CD14-positive monocyte (primary cell): ENCODE measurements at places on chromosomes 13 and 19.

- DNase-seq, result no peak
These were observed 10.2 kb upstream of the DCUN1D2 start for GRCh38 chr13:113500530-113501265.

GRCh38 chr19:6821639-6822310, 49.3 kb downstream of the VAV1 start:
- DNase-seq, result no peak

GRCh38 chr19:46791944-46792343, 3.5 kb upstream of the SLC1A5 start:
- no peak for DNase-seq

GRCh38 chr19:16208064-16208759, 10.5 kb downstream of the AP1M1 start:
- DNase-seq, result no peak

- DNase-seq, result peak; percentile 49
These were observed 9.6 kb downstream of the GIPR start for GRCh38 chr19:45677351-45678230.

GRCh38 chr19:39003188-39003587, 27.6 kb upstream of the FBXO17 start:
- DNase-seq, result no peak

DNA sequence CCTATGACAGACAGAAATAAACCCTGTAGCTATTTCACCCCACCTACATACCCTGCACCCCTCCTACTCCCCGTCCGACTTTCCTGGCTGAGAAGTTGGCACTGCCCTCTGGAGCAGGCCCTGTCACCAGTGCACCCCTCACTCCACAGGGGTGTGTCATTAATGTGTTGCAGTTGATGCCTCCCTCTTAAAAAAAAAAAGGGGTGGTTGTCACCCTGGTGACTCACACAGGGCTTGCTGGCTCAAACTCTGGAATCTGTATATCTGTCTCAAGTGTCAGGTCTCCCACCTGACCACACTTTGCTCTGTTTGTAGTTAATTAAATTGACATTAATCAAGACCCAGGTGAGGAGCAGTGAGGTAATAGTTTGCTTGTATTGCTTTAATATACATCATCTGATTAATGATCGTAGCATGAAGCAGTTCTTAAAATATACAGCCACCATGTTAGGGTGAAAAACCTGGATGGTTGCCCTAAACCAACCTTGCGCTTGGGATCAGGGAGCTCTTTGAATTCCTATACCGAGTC, 2.0 kb upstream of the GATAD2A start:
- DNase-seq, result peak; percentile 91

- no peak for DNase-seq
These were observed 90.1 kb upstream of the C1QTNF9B start for GRCh38 chr13:23987331-23987894.

DNA sequence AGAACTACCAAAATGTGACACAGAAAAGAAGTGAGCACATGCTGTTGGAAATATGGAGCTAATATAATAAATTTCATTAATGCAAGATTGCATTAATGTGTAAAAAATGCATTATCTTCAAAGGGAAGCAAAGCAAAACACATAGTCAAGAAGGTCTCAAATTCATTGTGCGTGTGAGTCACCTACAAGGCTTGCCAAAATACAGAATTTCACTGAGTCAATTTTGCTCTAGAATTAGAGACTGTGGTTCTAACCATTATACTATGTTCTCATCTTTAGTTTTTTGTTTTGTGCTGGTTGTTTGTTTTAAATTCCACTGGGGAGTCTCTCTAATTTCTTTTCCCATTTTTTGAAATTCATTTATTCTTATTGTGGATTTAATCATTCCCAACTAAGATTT, 149.8 kb upstream of the SLITRK1 start:
- no peak for DNase-seq

- peak; percentile 17 for DNase-seq
These were observed 798 bp downstream of the SLC1A5 start for GRCh38 chr19:46787331-46788261.

GRCh38 chr19:5850189-5850588, 1.1 kb downstream of the FUT3 start:
- DNase-seq, result no peak

- DNase-seq, result no peak
These were observed at the start of gene NUMBL for GRCh38 chr19:40690050-40690692. TSS of gene NUMBL (minus strand) at chr19:40690651. CDS start at chr19:40690483, 168 bp downstream.

- no peak for DNase-seq
These were observed 195.5 kb downstream of the SLITRK6 start for GRCh38 chr13:85603735-85604134.
